ENCODE measurements at places on chromosomes 3 and 15.

DNA sequence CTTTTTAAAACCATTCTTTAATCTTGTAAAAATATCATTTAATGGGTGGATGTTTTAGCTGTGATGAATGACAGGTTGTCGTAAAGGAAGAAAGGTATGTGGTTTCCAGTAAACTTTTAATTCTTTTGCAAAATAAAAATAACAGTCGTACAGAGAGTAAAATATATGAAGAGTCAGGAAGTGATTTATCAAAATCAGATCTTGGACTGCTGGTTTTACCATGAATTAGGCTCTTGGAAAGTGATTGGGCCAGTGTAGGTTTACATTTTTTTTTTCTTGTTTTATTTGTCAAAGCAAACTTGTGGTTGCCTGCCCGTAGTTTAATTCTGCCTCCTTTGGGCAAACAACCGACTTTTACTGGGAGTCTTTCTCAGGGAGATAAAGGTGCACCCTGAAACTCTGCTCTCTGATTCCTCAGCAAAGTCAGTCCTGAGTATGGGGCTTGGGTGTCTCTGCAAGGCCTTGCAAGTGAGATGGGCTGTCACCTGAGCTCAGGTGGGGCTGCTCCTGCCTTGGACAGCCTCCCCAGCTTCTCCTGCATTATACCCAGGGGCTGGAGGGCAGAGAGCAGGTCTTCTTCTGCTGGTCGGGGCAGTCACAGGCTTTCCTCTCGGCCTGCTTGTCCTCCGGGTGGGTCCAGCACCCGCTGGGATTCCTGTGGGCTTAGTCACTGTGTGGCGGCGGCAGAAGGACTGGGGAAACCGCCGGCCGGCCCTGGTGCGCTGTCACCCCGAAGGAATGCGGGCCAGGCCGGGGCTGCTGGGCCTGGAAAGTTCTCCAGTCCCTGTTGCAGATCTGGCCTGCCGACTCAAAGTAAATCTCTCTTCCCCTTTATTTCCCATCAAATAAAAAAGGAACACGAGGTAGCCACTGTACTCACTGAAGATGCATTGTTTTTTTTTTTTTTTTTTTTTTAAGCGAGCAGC is 79.0 kb downstream of the IGF1R start:
- no peak for DNase-seq

DNA sequence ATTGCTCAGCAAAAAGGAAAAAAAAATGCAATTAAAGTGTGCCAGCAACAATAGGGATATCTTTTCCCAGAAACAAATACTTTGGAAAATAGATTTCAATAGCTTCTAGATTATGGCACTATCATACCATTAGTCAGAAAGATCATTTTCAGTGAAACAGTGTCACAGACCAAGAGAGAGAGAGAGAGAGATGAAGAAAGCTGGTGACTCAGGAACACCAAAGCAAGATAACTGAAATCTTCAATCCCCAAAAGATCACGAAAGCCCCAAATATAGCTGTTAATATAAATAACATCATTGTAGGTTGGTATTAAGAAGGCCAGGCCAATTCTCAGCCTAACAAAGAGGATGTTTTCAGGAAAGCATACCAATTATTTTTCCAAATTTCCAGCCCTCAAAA is 57.4 kb downstream of the ZIC4 start:
- no peak for DNase-seq

DNA sequence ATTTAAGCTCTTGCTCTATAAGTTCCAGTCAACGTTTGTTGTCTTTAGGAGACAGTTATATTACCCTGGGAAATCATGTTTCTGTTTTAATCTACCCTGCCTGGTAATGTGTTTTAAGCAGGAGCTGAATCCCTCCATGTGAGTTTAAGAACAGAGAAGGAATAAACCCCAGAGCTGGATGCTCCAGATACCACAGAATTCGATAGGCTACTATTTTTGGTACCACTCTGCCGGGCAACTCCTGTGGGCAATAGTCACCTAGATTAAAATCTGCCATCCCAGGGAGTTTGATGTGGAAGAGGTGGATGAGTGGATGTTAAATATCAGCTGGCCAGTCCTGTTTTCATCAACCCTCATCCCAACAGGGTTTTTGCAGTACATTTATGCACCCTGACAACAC is 20.4 kb downstream of the NUDT16 start:
- no peak for DNase-seq

DNA sequence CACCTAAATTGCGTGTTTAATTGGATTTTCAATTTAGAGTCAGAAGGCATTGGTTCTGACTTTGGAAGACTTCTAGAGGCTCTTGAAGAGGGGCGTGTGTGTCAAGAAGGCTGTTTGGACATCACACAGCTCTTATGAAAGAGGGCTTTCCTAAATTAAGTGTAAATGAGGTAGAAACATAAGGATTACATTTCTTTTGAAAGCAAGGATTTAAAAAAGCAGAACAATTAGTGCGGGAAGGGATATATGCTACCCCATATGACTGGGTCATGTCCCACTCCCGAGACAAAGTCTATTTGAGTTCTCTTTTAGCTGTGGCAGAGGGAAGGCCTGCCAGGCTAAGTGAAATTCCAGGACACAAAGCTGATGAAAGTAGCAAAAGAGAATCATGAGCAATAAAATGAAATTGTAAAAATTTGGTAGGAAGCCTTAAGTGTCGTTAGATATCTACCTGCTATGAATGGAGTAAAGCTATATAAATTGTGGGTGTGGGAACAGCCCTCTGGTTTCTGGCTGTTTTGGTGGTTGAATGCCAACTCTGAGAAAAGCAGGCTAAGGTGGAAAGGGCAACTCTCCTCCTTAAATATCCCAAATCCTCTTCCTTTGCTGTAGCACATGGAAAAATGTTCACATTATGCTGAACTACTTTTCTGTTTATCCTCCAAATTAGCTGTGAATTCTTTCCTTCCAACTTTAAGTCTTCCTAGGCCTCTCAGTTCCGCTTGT is 100.6 kb upstream of the TSC22D2 start:
- DNase-seq: no peak

- no peak for DNase-seq
These were observed 393.5 kb downstream of the RSL24D1 start for GRCh38 chr15:54803134-54803808.

- no peak for DNase-seq
These were observed 75.9 kb downstream of the DGKG start for GRCh38 chr3:186286114-186286513.
